ENCODE measurements at places on chromosomes 5 and 9.

- DNase-seq, result no peak
Measured at GRCh38 chr5:42828671-42829070, 17.0 kb upstream of the SELENOP start.

GRCh38 chr5:170330568-170331054 is 33.0 kb upstream of the LCP2 start:
- no peak for DNase-seq

GRCh38 chr9:86202338-86202882 is 57.0 kb downstream of the C9orf153 start:
- DNase-seq, result peak; percentile 79

- no peak for DNase-seq
Measured at GRCh38 chr9:88809355-88810161, 181.7 kb upstream of the S1PR3 start.

- DNase-seq, result no peak
Measured at GRCh38 chr5:36442796-36443195, 141.1 kb upstream of the RANBP3L start.

Measured in GM03348 (cell line).